ENCODE measurements at places on chromosomes 5 and 9.

GRCh38 chr5:157006262-157006661 is 43.2 kb upstream of the TIMD4 start:
- DNase-seq = no peak

GRCh38 chr9:105401651-105402050 is 46.2 kb upstream of the FSD1L start:
- DNase-seq = no peak

DNA sequence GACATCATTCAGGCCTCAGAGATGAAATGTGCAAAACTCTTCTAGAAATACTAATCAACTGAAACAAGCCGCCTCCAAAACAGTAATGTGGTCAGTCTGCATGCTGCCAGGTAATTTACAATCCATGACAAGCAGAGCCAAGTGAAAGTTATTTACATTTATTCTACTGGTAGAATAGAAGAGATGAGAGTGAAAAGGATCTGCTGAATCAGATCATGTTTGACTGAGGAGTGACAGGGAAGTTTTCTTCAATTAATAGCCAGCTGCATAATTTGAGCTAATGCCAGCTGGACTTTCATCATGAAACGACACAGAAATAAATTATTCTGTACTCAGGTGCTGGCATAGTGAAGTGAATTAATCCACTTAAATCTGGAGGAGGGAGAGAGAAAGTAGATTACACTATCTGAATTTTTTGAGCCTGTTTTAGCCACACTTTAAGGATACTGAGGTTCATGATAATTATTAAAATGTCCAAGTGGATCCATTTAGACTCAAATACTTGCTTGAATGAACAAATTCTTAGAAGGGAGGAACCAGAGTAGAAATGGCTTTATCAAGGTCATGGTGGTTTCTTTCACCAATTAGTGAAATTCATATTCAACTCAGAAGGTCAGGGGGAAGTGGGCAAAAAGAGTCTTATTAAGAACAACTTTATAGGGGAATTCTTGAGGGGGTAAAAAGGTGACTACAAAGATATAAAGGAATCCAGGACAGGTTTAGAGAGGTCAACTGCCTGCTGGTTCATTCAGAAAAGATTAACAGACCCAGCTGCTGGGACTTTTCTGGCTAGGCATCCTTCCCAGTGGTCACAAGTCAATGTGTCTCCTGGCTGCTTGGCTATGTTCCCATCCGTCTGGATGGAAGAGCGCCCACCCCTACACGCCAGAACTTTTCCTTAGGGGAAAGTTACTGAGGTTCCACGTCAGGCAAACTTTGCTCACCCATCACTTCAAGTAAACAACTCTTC is 350.4 kb downstream of the PDE4D start:
- peak; percentile 31 for DNase-seq

GRCh38 chr9:34671307-34671706 is 8.8 kb upstream of the CCL27 start:
- DNase-seq = no peak

GRCh38 chr5:124252747-124253146 is 493.7 kb downstream of the ZNF608 start:
- no peak for DNase-seq

GRCh38 chr5:138466125-138466899 is 1.0 kb downstream of the EGR1 start:
- no peak for DNase-seq

- DNase-seq = peak; percentile 63
Measured at GRCh38 chr5:154779105-154779504, 23.9 kb downstream of the LARP1 start.

DNA sequence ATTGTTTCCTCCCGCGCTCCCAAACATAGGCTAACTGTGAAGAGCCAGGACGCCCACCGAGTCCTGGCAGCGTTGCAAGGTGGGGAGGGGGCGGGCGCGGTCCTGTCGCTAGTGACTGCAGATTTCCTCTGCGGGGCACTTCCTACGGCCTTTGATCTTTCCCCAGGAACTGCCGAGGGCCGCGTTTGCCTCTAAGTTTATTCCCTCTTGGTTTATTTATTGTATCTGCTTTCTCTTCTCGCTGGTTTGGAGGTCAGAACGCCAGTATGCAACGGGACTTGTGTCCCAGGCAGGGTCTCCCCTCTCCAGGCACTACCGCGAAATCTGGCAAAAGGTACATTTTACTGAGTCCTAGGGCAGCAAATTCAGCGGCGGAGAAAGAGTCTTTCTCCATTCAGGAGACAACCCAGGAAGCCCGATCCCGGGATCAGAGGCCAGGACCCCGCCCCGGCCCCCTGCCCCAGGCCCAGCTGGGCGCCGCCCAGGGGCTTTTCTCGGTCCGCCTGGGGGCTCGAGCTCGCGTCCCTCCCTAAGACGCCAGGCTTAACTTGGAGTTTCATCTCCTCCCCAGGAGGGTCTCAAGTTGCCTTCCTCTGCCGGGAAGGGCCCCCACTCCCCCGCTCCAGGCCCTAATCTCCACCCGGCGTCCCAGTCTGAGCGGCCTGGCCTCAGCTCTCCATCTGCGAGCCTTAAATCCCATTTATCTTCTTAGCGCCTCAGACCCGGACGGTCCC is 884 bp upstream of the EGFLAM start:
- no peak for DNase-seq

GRCh38 chr9:69945671-69946141 is 97.9 kb upstream of the MAMDC2 start:
- DNase-seq = peak; percentile 37

- DNase-seq = no peak
Measured at GRCh38 chr5:56055287-56055686, 60.5 kb upstream of the IL6ST start.

GRCh38 chr9:35285731-35286130 is 123.9 kb downstream of the UNC13B start:
- no peak for DNase-seq

GRCh38 chr5:172870291-172870714 is 36.3 kb downstream of the ERGIC1 start:
- DNase-seq = peak; percentile 98

DNA sequence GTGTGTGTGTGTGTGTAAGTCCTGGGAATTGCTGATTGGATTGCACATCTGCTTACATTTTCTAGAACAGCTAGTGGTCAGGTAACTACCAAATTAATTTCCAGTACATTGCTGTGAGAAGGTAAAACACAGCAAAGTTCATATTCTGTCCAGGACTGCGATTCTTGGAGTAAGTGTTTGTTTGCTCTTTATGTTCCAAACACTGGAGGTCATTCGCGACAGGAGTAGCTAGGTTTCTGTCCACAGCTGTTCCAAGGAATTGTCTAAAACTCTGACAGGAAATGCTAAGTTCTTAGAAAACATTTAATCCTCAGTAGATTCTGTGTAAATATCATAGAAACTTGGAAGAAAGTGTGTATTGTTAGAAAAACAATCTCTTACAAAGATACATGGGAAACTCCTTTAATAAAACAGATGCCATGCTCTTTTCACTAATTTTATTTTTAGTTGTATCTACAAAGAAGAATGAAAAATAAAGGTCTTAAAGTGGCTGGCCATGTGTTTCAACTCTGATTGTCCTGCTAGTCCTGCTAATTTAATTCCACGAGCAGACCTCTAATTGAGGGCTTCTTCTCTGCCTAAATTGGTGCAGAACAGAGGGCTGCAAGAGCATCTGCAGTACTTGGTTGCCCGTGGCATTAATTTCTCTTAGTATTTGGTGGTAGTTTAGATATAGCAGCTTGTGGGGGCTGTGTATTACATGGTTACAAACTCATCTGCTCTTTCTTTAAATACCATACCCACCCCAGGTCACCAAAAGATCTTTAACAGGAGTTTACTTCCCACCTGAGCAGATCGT is 464.5 kb downstream of the RASEF start:
- no peak for DNase-seq

DNA sequence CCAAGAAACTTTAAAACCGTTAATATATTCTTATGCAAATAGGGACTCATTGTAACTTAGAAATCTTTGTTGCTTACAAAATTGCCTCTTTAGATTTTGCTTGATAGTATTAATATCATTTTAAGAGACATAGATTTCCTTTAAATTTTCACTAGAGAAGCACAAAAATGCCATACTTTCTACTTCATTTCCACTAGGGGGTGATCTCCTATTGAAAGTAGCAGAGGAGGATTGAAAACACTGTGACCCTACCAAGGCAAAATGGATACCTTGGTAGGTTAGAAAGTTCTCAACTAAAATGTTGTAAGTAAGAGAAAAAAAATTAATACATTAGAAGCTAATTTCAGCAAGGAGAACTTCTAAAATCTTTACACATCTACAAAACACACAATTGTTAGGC is 204.9 kb downstream of the CHSY3 start:
- DNase-seq = peak; percentile 49

GRCh38 chr5:54902791-54903473 is 82.5 kb downstream of the ESM1 start:
- DNase-seq = no peak

GRCh38 chr9:133125941-133126696 is 5.1 kb upstream of the RALGDS start:
- no peak for DNase-seq

- no peak for DNase-seq
Measured at GRCh38 chr5:56050551-56051255, 55.9 kb upstream of the IL6ST start.

GRCh38 chr5:179577286-179577960 is 27.1 kb downstream of the RUFY1 start:
- DNase-seq = no peak

GRCh38 chr5:150488519-150489359 is 19.2 kb upstream of the NDST1 start:
- DNase-seq = peak; percentile 92
